ENCODE measurements at places on chromosomes 12 and 14. TPM values are rescaled to one million over a fixed set of nuclear protein-coding genes. Genes with fewer than 3 reads are reported as not detected.

- DNase-seq = no peak
These were observed 96.9 kb downstream of the STXBP6 start for GRCh38 chr14:24952851-24953666.

DNA sequence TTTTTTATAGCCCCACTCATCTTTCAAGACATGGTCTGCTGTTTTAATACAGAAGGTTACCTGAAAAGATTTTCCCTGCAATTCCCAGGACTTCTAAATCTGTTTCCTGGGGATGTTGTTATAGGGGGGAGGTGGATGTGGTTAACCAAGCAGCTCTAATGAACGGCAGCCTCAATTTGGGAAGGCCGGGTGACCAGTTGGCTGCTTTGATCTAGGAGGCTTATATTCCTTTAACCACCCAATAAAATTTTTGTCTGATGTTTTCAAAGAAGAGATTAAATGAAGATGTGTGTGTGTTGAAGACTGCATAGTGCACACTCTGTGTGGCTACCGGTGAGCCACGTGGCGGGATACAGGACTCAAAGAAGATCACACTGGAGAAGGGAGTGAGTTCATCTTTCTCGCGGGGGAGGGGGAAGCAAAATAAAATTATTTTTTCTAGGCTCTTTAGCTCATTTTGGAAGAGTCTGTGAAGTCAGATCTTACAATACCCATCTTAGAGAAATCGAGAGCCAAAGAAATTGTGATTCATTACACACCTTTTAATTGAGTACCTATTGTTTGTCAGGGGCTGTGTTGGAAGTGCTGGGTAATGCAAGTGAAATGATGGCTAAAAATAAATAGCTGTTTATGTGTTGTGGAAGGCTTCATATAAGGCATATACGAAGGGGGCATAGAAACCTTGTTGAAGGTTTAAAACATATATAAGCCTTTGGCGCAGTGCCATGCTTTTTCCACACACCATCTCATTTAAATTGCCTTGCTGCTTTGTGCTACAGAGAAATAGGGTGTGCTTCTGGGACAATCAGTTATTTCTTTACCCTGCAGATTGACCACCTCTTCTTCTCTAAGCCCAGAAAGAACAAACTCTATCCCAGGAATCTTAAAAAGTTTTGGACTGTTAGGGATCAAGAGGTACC lies 18.5 kb downstream of the ELK3 start:
- DNase-seq = peak; percentile 8

DNA sequence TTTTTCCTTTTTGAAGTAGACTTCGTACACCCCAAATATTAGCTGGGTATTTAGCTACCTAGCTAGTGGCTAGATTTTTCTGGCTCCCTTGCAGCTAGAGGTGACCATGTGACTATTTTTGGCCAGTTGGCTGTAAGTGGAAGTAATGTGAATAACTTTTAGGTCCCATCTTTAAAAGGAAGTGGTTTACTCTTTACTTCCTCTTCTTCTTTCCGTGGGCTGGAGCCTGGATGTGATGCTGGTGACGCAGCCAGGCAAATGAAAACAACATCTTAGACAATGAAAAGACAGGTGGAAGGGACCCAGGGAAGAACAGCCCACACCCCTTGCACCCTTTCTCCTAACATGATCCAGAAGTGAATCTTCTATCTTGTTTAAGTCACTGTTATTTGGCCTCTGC lies 245.5 kb downstream of the ATP23 start:
- no peak for DNase-seq

MUCL1 gene
- 1,530 TPM for total RNA-seq
